ENCODE measurements at places on chromosomes 11 and 22.

GRCh38 chr22:17336061-17336460, 33.2 kb upstream of the CECR2 start:
- DNase-seq, result no peak

- DNase-seq, result no peak
Observed at GRCh38 chr11:27696961-27697360, 3.3 kb downstream of the BDNF start.

- DNase-seq, result no peak
Observed at GRCh38 chr11:125348141-125348651, 147.9 kb downstream of the FEZ1 start.

- DNase-seq, result no peak
Observed at GRCh38 chr22:31327806-31328543, 18.2 kb downstream of the PATZ1 start.

DNA sequence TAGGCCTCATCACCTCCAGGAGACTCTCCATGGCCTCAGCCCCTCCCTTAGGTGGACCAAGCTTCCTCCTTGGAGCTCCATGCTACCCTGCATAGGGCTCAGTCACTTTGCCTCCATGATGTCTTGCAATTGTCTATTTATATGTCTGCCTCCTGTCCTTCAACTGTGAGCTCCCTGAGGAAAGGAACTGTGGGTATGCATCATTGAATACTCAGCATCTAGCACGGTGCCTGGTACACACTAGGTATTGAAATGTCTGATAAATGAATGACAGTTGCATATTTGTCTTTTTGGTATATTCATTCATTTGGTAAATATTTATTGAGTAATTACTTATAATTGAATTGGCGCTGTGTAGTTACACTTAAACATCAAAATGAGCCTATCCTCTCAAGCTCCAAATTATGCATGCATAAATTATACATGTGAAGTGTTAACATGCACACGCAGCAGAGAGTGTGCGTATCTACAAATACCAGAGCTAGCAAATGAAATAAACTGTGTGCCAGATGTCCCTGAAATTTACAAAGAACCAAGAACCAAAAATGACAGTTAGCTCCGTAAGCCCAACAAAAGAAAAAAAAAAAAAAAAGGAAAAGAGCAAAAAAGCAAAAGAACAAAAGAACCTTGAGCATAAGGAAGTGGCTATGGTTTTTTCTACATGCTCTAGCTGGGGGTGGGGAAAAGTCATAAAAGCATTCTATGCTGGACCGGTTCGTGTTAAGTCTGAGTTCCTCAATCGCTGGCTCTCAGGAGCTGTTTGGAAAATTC, 25.2 kb downstream of the GRAP2 start:
- DNase-seq, result no peak

All from T-helper 2 cell (primary cell).